SJCRH30 (cell line): ENCODE measurements at places on chromosomes 1 and 21.
A peak's percentile ranks its signal among the peaks of the same experiment; 100 is the strongest.

DNA sequence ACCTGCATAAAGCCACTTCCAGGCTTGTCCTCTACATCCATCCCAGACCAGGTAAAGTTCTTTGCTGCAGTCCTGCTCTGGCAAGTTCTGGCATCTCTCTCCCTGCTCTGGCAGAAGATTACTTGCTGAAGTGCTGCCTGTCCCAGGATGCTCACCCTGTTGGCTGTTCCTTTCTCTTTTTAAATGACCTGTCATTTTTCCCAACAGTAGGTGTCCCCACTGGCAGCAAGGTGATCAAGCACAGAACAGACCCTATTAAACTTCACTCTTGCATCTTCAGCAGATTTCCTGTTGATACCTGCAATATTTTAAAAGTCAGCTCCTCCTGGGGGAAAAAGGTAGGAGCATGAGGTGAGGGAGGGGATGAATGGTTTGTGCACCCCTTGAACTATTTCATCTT, 332.6 kb downstream of the PBX1 start:
- no peak for DNase-seq

DNA sequence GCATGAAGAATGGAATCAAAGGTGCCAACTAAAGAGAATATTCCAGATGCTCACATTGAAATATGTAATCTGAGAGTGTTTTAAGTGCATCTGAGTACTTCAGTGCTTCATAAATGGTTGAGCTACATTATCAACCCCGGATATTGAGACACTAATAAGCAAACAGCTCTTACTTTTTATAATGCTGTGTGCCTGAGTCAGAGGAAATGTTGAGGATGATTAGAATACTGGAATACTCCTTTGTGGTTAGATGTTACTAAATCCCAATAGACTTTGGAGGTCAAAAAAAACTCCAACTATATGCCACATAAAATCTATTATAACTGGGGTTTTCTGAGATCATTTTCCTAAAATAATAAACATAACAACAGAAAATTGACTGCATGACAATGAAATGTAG, 12.5 kb upstream of the KCNA3 start:
- DNase-seq, result no peak

DNA sequence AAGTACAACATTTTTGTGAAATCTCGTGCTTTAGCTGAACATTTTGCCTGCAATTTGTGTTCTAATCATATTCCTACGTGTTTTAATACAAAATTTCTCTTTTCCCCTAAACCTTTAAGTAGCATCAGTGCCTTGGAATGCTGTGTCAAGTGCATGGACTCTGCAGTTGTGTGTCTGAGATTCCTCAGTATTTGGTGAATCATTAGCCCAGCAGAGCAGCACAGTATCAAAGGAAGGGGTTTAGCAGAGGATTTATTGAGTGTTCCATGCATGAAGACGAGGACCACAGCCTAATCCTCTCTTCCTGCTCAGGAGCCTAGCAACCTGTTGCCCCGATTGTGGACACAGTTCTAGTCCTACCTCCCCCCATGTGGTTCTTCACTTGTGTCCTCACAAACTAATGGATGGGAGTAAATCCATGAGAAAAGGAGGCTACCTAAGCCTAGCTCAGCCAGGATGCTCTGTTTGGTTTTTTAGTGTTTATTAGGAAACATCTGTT, 29.3 kb upstream of the PCP4 start:
- DNase-seq, result no peak

DNA sequence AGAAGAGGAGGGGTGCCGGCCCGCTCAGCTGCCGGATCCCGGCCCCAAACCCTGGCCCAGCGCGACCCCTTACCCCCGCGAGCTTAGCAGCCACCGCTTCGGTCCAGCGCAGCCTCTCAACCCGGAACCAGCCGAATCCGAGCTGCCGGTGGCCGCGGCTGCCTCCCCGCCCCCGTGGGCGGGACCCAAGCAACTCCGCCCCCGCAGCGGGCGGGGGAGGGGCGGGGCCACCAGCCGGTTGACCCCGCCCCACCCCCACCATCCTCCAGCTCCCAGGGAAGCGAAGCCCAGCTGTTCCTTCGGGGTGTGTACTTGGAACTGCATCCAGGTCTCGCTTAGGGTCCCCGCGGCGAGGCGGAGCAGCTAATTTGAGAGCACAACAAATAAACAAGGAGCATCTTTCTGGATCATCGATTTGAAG, at the start of gene TRIM62:
TRIM62 (minus strand) TSS at position 123 of the 421 bp plus-strand sequence. CDS start 611 bp downstream, outside the sequence.
- DNase-seq, result peak; percentile 96

DNA sequence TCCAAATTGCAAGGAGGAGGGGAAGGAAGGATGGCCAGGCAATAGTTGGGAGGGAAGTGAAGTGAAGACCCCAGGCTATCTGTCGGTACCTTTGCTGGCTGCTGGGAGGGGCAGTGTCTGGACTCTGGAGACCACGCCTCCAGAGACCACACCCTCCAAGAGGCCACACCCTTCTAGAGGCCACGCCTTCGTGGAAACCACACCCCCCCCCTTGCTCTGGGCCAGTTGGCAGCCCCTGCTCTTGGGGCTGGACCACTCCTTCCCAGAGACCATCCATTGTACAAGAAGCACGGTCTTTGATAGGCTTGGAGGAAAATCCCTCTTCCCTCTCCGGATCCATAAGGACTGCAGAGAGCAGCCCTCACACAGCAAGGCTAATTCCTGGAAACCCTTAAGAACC, 73.1 kb downstream of the RYR2 start:
- DNase-seq, result peak; percentile 25
